ENCODE measurements at places on chromosomes 2 and 18.

DNA sequence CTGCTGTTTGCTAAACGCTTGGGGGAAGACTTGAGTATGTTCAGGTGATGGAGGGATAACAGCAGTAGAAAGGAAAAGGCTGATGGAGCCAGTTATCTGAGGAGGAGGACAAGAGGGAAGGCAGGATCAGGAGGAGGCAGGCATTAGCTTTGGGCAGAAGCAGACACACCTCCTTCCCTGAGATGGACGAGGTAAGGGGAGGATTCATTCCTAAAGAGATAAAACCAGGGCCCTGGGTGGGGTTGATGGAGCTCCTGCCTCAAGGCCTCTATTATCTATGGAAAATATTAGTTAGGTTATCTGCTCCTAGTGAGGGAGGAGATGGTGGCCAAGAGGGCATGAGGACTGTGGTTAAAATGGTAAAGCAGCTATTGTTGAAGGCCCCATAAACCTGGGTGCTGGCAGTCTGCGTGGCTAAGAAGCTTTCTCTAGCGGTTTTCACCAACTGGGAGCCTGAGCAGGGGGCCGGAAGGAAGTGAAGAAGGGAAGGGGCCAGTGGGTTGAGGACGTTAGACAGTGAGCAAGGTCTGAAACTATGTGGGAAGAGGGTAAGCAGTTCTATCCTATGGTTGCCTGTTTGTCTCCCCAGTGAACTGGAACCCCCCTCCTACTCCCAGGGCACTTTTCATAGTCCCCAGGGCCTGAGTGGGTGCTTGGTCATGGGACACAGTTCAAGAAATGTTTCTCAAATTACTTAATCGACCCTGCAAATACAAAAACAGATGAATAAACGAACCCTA is 56.6 kb upstream of the HK2 start:
- no peak for DNase-seq

- no peak for DNase-seq
Observed at GRCh38 chr2:204505946-204506345, 39.3 kb upstream of the PARD3B start.

- no peak for DNase-seq
Observed at GRCh38 chr2:85922199-85922598, 33.4 kb upstream of the ST3GAL5 start.

DNA sequence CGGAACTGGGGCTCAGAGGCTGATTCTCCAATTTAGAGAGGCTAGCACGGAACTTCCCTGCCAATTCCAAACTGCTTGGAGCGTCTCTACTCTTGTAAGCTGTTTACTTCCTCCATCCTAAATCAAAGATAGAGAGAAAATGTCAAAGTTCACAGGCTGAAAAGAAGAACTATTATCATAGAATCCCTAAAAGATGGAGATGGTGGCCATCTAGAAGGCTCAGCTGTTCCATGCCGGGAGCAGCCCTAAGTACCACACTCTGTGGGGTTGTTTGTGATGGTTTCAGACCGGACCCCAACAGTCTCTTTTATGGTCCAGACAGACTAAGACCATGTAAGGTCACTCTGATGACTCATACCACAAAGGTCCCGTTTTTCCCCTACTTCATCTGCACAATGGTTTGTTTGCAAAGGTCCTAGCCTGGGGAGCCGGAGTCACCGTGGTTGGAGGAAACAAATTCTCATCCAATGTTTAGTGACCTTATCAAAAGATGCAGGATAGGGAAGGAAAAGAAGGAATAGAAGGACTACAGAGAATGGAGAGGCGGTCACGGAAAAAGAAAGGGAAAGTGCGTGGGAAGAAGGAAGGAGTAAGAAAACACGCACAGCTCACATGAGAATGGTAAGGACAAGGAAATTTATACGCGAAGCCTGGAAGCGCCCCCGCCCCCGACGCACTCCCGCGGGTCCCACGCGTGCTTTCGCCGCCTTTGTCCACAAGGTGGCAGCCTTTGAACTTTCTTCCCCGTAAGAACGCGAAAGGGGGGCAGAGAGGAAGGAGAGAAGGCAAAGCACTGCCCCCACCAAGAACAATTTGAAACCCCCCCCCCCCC is 453 bp upstream of the ANTXR1 start:
- peak; percentile 64 for DNase-seq

GRCh38 chr2:11746807-11747459 is 501 bp downstream of the LPIN1 start:
- DNase-seq, result peak; percentile 54

DNA sequence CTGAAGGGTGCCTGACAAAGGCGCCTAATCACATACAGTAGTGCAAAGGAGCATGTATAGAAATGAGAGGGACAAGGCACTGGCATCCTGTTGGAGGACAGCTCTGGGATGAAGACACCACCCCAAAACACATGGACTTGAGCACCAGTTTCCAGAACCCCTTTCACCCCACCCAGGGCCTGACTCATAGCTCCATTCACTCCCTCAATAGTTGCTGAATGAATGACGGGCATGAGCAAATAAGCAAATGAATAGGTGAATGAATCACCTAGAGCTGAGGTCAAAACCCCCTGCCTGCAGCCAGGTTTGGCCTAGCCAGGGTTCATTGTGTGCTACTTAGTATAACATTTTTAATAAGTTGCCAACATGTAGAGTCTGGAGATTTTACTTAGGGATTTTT is 66.3 kb downstream of the NRP2 start:
- DNase-seq, result no peak

DNA sequence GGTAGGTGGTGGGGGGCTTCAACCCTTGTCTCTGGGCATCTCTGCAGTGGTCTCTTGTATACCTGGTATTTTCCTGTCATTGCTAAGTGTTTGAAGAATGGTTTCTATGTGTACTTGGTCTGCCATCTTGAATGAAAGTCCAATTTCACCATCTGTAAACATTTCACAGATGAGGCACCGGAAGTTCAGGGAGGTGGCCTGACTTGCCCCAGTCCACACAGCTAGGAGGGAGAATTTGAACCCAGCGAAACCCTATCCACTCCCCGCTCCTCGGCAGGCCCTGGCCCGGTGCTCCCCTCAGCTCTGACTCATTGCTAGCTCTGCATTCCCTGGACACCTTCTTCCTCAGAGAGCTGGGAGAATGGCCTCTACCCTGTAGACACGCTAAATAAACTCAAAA is 30.5 kb downstream of the ZAP70 start:
- DNase-seq, result no peak

- peak; percentile 76 for DNase-seq
Observed at GRCh38 chr2:134218930-134219658, 34.8 kb upstream of the MGAT5 start.

DNA sequence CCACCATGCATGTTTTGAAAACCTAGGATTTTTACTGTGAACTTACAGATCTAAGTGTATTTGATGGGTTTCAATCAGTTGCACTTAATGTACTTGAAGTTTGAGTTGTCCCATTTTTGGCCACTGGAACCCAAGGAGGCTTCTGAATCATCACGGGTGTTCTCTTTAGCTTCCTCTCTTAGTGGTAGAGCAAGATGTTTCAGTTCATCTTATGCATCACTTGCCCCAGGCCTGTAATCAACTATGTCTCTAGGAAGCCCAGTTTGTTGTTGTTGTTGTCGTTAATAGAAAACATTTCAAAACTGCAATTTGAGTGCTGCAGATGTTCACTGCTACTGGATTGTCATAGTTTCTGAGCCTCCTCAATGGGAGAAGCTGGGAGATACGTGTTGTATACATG is 97.0 kb downstream of the FHOD3 start:
- no peak for DNase-seq

- peak; percentile 51 for DNase-seq
Observed at GRCh38 chr2:102002228-102002627, 10.5 kb downstream of the IL1R2 start.

DNA sequence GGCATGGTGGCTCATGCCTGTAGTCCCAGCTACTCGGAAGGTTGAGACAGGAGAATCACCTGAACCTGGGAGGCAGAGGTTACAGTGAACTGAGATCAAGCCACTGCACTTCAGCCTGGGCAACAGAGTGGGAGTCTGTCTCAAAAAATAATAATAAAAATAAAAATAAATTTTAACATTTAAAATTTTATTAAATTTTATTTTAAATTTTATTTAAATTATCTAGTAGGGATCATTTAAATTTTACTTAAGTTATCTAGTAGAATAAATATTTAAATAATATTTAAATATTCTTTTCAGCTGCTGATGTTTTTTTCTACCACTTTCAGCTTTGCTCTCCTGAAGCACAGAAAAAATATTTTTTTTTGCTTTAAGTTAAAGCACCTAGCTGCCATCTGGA is 10.4 kb downstream of the COBLL1 start:
- DNase-seq, result no peak

- DNase-seq, result no peak
Observed at GRCh38 chr2:208297961-208298360, 31.9 kb downstream of the PIKFYVE start.

- no peak for DNase-seq
Observed at GRCh38 chr18:35634323-35634722, 52.8 kb downstream of the GALNT1 start.

DNA sequence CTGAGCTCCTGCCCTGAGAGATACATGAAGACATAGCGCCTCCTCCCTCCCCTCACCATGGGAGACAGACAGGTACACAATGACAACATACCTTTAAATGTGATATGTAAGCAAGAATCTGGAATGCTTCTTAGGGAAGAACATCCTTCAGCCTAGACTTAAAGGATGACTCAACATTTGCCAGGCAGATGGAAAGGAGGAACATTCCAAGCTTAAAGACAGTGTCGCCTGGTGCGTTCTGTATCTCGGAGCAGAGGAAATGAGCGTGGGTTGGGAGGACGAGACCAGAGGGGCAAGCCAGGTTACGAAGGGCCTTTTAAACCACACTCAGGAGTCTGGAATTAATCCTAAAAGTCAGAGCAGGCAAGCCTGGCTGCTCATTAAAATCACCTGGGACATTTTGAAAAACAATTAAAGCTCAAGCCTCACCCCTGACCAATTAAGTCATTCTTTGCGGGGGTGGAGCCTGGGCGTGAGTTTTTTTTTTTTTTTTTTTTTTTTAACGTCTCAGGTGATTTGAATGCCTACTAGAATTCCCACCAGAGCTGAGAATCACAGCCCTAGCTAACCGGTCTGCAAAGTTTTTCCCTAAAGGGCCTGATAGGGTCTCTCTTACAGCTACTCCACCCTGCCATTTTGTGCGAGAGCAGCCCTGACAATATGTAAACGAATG is 131.2 kb upstream of the SEC11C start:
- DNase-seq, result no peak

DNA sequence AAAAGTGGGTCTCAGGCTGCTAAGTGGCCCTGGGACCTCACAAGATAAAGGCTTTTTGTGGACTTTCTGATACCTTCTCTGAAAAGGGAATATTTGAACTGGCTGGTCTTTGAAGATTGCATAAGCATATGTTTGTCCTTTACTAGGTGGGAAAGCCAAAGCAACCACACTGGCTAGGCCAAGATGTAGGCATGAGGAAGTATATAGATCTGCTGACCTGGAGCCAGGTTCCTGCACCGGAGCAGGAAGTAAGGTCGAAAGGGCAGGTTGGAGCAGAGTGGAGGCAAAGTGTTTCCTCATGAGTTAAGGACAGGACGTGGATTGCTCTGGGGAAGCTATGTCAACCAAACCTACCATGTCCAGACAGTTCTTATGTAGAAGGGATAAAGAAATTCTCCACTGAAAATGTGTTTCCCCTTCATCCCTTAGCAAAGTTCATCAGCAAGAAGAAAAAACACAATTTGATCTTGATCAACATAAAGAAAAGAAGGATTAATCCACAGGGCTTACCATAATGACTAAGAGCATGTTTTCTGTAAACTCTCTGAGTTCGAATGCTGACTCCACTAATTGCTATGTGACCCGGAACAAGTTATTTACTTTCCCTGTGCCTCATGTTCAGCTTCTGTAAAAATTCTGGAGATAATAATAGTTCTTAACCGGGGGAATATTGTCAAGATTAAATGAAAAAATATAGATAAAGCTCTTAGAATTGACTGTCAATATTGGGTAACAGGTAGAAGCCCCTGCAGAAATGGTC is 156.1 kb upstream of the SRD5A2 start:
- DNase-seq, result no peak

DNA sequence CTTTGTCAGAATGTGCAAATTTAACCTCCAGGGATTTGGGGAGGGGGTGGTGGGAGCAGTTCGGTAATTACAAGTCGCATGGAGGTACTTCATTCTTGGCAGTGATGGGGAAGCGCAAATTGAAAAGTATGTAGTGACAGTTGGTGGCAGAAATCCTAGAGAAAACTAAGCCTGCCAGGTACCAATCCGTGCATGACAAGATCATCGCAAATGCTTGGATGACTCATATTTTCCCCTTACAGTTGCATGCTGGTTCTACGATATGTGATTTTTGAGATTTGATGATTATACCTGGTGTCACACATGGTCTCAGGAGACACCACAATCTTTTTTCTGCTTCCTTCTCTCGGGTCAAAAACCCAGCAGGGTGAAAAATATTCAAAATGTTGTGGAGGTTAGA is 479.7 kb upstream of the ID2 start:
- no peak for DNase-seq

DNA sequence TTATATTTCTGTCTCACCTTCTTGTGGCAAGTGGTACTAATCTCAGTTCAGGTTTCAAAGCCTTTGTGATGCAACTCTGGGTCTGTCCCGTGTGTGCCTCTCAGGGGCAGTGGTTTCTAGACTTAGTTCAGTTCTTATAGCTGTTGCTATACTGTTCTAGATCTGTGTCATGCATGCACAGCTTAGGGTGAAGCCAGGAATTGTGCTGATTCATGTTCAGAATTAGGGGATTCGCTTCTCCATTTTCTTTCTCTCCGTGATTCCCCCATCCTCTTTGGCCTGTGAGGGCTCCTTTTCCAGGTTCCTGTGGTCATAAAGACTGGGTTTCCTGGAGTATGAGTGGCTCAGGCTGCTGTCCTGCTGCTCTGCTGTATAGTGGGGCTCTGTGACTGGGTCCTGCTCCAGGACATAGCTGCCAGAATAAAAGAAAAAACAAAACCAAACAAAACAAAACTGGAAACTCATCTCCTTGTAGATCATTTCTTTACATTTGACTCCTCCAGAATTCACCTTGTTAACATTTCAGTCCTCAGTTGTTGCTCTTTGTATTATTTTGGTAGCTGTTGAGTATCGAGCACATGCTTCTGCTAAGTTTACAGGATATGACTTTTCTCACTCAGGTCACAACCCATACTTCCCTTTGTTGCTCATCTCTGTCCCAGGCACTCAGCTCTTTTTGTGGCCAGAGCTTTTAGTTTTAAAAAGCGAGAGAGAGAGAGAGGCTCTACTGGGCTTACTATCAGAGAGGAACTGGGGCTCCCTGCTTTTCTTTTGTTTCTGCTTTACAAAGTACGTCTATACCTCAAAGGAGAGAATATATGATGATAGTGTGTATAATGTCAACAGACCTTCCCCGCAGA is 34.2 kb downstream of the CERS6 start:
- DNase-seq, result peak; percentile 36

DNA sequence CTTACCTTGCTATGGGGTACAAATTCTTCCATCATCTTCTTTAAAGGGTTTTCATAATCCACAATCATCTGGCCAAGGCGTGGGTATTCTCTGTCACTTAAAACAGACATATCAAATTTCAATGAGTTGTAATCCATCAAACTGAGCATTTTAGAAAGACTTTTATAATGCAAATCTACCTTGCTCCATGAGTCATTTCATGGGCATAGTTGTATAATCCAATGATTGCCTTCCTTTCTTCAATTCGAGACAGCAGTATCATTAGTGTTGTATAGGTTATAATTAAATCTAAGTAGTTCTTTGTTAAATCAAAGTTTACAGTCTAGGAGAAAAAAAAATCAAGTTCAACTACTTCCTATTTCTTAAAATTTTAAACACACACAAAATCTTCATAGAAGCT is 36.3 kb downstream of the NCKAP1 start:
- DNase-seq, result no peak
